Suprapubic skin (tissue), 4 donors: ENCODE measurements at places on chromosomes 16 and 17. TPM values are rescaled to one million over a fixed set of nuclear protein-coding genes. Genes with fewer than 3 reads are reported as not detected.
A peak's percentile ranks its signal among the peaks of the same experiment; 100 is the strongest.

DNA sequence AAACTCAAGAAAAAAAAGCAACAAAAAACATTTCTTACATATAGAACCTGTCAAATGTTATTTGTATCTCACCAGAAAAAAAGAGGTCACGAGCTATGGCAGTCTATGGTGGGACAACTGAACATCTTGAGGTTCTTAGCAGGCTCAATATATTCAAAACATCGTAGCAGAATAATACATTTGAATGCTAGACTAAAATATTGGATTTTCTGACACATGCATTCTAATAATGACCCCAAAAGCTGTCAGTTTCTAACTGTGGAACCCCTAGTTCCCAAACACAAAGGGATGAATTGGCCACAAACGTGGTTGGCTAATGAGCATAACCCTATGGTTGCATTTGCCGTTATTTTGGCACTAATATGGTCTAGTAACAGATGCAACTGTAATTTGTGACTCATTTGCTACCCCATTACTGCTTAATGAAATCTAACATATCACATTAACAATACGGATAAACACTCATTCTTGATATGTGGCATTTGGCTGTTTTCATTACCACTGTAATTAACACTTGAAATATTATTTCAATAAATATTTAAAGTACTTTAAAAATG is 81.2 kb downstream of the TOX3 start:
- no peak overlapping the region for H3K4me3 ChIP-seq
- DNase-seq, result no peak
- no peaks in the 10 kb centered on the region for H3K36me3 ChIP-seq
- H3K27me3 ChIP-seq, result no peaks in the 10 kb centered on the region

DNA sequence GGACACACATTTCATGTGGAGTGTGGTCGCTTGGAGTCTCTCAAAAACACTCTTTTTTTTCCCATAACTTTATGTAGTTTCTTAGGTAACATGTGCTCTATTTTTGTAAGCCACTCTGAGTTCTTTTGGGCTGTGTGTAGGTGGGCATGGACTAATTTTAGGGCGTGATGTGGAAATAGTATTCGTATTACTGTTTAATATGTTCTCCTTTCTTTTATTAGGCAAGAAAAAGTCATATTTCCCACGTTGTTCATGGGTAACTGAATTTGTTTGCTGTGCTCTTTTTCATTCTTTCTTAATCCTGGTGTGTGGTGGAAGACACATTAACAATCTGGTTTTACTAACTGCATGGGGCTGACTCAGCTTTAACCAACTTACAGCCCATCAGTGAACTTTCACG is 27.4 kb downstream of the NDEL1 start:
- H3K4me1 ChIP-seq, result peaks cover 44% of the 10 kb centered on the region
- no peak for DNase-seq
- H3K27me3 ChIP-seq, result no peaks in the 10 kb centered on the region
- no peak overlapping the region for H3K4me3 ChIP-seq
- H3K27ac ChIP-seq, result peak overlapping the region; percentile 3

DNA sequence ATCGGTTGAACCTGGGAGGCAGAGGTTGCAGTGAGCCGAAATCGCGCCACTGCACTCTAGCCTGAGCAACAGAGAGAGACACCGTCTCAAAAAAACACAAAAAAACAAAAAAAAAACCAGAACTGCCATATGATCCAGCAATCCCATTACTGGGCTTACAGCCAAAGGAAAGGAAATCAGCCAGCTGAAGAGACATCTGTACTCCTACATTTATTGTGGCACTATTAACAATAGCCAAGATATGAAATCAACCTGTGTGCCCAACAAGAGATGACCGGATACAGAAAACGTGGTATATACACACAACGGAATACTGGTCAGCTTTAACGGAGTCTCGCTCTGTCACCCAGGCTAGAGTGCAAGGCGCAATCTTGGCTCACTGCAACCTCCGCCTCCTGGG is 14.6 kb downstream of the FANCA start:
- H3K4me1 ChIP-seq, result no peaks in the 10 kb centered on the region
- H3K27ac ChIP-seq, result no peak overlapping the region
- H3K27me3 ChIP-seq, result no peaks in the 10 kb centered on the region
- no peaks in the 10 kb centered on the region for H3K36me3 ChIP-seq
- no peak overlapping the region for H3K4me3 ChIP-seq
- no peak for DNase-seq

DNA sequence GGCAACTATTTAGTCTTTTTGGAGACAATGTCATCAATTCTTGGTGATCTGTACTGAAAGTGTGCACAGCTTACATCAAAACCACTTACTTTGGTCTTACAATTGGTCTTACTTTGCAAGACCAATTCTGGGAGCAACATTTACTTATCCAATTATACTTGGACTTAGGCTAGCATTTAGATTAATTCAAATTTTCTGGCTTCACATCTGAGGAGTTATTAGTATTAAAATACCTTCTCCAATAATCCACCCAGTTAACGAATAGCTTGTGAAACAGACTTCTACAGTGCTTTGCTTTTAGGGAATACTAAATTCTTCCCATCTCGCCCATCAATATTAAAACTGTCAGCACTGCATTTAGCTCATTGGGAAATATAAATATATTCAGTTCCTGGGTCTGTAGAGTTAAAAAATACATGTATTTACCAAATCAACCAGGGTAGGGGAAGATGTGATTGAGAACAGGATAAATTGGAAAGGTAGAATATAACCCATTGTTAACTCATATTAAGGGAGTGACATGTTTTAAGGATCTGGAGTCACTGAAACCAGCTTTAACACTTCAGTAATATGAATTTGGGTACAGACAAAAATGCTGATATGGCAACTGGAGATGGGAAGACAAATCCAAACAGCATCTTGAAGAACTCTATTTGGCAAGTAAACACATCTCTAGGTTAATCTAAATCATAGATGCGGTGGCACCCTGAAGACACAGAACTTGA is 9.2 kb upstream of the VEZF1 start:
- peaks cover 22% of the 10 kb centered on the region for H3K4me1 ChIP-seq
- H3K36me3 ChIP-seq, result peaks cover 10% of the 10 kb centered on the region
- no peak overlapping the region for H3K27ac ChIP-seq
- DNase-seq, result no peak
- no peaks in the 10 kb centered on the region for H3K27me3 ChIP-seq
- no peak overlapping the region for H3K4me3 ChIP-seq

GRCh38 chr17:59465949-59466307 is 99.5 kb upstream of the DHX40 start:
- H3K36me3 ChIP-seq, result no peaks in the 10 kb centered on the region
- no peaks in the 10 kb centered on the region for H3K4me1 ChIP-seq
- H3K27ac ChIP-seq, result no peak overlapping the region
- no peak overlapping the region for H3K4me3 ChIP-seq

GRCh38 chr16:88540346-88540977 is 29.7 kb upstream of the ZC3H18 start:
- peaks cover 7% of the 10 kb centered on the region for H3K4me1 ChIP-seq
- H3K36me3 ChIP-seq, result no peaks in the 10 kb centered on the region
- H3K27ac ChIP-seq, result no peak overlapping the region

The DBF4B gene
- 3.5 TPM for total RNA-seq

DNA sequence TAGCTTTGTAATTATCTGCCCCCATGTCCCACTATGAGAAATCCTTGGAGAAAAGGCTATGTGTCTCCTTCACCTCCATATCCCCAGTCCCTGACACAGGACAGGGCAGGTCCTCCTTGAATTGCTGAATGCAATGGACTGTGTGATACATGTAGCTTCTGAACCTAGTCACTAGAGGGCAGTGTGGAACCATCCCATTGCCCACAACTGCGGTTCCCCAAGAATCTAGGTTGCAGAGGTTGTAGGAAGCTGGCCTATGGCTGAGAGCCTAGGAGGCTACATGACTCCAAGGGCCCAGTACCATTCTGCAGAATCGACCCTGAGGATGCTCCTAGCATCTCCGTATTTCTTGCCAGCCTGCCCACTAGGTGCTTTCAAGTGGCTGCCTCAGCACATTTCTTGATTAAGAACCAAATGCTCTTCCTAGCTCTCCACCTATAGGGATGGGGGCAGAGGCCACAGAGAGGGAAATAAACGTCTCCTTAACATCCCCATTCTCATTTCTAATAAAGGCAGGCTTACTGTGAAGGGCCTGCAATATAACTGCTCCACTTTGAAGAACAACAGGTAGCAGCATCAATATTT is 394.0 kb downstream of the CA10 start:
- DNase-seq, result no peak
- H3K36me3 ChIP-seq, result no peaks in the 10 kb centered on the region
- H3K4me1 ChIP-seq, result no peaks in the 10 kb centered on the region
- H3K27me3 ChIP-seq, result peaks cover 11% of the 10 kb centered on the region
- H3K27ac ChIP-seq, result no peak overlapping the region

The EVPLL gene
- total RNA-seq, result 10.7 TPM

DNA sequence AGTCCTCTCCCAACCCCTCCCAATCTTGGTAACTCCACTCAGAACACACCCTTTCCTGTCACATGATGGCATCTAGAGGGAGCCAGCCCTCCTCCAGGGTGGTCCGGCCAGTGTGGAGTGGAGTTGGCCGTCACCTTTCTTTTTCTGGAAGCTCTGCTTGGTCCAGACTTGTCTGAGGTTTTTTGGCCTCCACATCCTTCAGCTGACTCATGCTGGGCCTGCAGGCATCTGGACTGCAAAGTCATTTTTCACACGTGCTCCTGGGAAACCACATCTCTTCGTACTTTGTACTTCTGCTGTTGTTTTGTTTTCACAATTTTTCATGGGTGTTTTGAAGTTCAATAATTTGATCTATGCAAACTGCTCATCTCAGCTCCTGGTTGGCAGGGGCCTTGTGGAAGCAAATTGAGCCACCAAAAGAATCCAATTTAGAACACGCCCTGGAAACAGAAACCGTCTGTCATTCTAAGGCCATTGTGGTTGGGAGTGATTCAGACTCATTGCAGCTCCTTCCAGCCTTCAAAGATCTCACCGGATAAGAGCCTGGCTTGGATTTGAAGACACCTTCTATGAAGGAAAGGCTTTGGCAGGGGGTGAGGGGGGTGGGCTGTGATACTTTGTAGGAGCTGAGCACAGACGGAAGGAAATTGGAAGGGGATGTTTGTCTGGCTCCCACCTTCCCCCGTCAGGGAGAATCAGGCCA is 42.4 kb upstream of the NF1 start:
- peak overlapping the region; percentile 63 for H3K27ac ChIP-seq
- H3K36me3 ChIP-seq, result no peaks in the 10 kb centered on the region
- no peaks in the 10 kb centered on the region for H3K27me3 ChIP-seq

DNA sequence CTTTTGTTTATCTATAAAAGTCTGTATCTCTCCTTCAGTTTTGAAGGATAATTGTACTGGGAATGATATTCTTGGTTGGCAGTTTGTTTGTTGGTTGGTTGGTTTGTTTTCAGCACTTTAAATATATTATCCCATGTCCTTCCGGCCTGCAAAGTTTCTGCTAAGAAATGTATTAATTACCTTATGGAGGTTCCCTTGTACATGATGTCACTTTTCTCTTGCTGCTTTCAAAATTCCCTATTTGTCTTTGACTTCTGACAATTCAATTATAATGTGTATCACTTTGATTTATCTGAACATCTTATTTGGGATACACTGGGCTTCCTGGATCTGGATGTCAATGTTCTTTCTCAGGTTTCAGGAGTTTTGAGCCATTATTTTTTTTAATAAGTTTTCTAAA is 4.1 kb upstream of the KRT34 start:
- H3K27me3 ChIP-seq, result peaks cover 5% of the 10 kb centered on the region
- no peak overlapping the region for H3K4me3 ChIP-seq
- DNase-seq, result no peak
- H3K27ac ChIP-seq, result no peak overlapping the region

The USH1G gene
- total RNA-seq, result 1.4 TPM

DNA sequence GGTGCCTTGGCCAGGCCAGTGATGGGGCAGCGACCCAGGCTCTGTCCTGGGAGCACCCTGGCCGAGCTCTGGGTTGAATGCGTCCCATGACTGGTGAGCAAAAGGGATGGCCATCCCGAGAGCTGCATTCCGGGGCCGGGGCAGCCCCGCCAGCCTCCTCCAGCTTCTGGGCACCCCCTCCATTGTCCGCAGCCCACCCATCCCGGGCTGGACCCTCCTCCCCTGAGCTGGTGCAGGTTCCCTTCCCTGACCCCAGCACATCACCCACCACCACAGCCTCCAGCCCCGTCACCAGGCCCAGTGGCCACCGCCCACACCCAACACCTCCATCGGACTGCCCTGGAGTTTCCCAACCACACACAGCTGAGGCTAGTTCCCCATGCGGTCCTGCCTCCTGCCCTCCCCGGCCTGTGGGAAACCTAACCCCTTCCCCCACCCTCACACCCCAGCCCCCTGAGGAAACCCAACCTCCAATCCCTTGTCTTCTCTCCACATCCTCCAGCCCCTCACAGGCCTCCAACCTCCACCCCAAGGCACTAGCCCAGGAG is 16.2 kb upstream of the PVALEF start:
- H3K27ac ChIP-seq, result no peak overlapping the region
- no peak overlapping the region for H3K4me3 ChIP-seq
- H3K4me1 ChIP-seq, result peaks cover 5% of the 10 kb centered on the region
- DNase-seq, result no peak
- H3K36me3 ChIP-seq, result no peaks in the 10 kb centered on the region

- no peaks in the 10 kb centered on the region for H3K36me3 ChIP-seq
- no peaks in the 10 kb centered on the region for H3K4me1 ChIP-seq
- no peak overlapping the region for H3K4me3 ChIP-seq
Measured at GRCh38 chr17:34843682-34844081, 117.6 kb downstream of the CCT6B start.

The NLRC3 gene
- 0.16 TPM for total RNA-seq

The CAVIN1 gene
- total RNA-seq, result 183 TPM

GRCh38 chr16:49092704-49093103 is 188.9 kb downstream of the CBLN1 start:
- no peak overlapping the region for H3K4me3 ChIP-seq
- H3K27me3 ChIP-seq, result no peaks in the 10 kb centered on the region
- DNase-seq, result no peak
- no peaks in the 10 kb centered on the region for H3K36me3 ChIP-seq

DNA sequence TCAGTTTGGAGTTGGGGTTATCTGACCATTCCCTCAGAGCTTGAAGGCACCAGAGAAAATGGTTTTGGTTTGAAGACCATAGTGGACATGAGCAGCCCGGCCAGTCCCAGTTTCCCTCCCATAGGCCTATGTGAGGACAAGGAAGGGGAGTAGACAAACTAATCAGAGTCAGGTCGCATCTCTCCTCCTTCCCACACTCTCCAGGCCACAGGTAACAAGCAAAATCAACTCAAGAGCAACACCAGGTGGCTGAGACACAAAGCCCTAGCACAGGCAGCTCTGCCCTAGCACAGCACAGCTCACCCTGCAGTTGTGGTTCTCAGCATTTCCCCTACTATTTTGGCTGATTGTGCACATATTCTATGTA is 7.2 kb downstream of the SUPT4H1 start:
- no peak for DNase-seq
- H3K4me1 ChIP-seq, result no peaks in the 10 kb centered on the region

The CD300E gene
- not detected for total RNA-seq

DNA sequence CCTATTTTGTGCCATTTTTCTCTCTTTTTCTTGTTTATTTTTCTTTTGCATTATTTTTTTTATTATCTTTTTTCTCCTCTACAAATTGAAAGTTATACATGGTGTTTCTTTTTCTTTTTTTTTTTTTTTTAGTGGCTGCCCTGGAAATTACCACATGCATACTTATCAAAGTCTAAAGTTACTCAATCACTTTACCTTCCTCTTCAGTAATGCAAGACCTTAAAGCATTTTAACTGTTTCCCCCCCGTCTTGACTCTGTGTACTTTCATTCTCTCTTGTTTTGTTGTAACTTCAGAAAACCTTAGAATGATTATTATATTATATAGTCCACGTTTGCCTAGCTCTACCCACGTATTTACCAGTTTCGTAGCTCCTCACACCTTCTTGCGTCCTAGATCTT is 33.3 kb upstream of the SMPD3 start:
- H3K4me3 ChIP-seq, result no peak overlapping the region
- DNase-seq, result no peak
- no peaks in the 10 kb centered on the region for H3K27me3 ChIP-seq
- peaks cover under 1% of the 10 kb centered on the region for H3K4me1 ChIP-seq
- H3K36me3 ChIP-seq, result no peaks in the 10 kb centered on the region
